Naive B cell (primary cell): ENCODE measurements at places on chromosomes 2 and 18.

GRCh38 chr2:236667526-236667925 lies 97.9 kb downstream of the ACKR3 start:
- no peak for DNase-seq

DNA sequence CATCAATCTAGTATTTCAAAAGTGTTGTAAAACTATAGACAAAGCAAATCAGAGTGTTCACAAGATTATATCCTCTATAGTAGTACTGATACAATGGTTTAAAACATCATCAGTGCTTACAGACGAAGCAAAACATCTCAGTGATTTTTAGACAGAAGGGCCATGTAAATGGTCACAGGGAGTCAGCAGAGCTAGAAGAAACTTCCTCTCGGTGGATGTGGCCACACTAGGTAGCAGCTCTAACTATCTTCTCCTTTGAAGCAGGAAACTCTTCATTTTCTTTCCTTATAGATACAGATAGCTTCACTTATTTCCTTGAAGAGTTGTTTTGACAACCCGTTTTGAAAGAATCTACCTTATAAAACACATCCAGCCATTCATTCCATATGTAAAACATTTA lies 80.4 kb upstream of the CD226 start:
- no peak for DNase-seq

DNA sequence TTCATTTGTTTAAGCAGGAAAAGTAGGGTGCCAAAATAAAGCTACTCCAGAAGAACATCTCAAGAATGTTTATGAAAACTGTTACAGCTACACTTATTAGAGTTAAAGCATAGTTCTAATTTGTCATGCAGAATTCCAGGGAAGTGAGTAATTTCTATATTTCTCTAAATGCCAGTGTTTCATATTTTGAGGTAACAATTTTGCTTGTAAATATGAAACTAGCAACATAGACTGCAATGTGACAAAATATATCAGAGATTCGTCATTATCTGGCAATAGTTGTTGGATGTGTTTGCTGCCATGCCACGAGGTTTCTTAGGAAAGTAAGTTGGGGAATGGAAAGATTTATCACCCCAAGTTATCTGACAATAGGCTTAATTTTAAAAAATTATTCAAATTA lies 424.1 kb upstream of the ZEB2 start:
- DNase-seq, result no peak

DNA sequence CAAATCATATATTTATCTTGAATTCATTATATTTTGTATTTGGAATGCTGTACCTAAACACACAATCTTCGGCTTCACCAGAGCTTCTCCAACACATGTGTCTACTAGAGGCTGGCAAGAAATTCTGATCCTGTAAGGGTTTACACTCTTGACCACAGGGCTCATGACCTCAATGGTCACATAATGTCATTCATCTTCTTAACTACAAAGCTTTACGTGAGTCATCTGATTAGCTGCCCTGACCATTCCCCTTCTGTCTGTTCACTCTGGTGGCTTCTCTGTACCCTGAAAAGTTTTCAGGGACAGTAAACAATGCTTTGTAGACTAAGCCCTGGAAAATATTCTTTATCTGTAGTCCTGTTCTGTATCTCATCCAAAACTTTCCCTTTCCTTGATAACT lies 423.9 kb downstream of the CMPK2 start:
- DNase-seq, result no peak

- no peak for DNase-seq
Observed at GRCh38 chr2:164934401-164935117, 20.8 kb downstream of the SLC38A11 start.

DNA sequence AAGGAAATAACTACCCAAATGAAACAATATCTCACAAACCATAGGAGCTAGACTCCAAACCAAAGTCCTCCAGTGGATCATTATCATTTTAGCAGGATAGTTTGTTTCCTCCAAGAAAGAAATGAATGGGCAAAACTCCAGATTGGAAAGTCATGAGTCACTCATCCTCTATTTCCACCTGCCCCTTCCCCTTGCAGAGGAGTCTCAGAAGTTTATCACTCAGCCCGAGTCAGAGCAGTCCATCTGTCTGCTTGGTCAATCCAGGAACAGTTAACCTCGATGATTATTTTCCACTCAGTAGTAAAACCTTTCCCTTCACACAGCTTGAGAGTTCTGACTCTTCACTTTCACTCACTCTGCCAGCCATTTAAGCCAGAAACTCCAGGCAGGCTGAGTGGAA lies 462.2 kb downstream of the BCL11A start:
- DNase-seq, result no peak
